ENCODE measurements at places on chromosomes 13 and 19.

- no peak for DNase-seq
Measured at GRCh38 chr13:48908381-48909055, 67.2 kb upstream of the FNDC3A start.

- DNase-seq = no peak
Measured at GRCh38 chr13:25136880-25137787, 35.0 kb downstream of the AMER2 start.

DNA sequence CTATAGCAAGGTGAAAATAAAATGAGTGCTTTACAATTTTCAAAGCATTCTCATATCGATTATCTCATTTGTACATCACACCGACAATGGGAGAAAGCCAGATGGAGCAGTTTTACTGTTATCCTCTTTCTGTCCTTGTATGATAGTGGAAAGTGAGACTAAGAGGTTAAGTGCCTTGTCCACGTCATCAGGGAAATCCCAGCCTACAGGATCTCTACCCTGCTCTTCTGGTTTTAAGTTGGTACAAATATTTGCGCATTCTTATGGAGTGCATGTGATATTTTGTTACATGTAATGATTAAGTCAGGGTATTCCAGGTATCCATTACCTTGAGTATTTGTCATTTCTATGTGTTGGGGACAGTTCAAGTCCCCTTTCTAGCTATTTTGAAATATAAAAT is 12.4 kb upstream of the ENOX1 start:
- DNase-seq = no peak

DNA sequence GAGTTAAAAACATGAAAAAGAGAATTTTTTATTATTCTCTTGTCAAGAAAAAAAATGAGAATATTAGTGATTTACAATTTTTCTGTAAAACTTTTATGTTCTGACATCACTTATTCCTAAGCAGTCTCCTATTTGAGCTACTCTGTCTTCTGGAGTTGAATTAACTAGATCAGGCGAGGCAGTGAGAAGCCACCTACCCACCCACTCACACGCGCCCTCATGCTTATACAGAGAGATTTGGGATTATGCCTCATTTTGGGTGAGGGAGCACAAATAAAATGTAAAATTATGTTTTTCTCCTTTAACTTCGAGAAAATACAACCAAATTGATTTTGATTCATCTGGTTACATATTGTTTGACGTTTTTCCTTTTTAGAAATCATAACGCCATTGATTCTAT is 424.5 kb downstream of the ITGBL1 start:
- DNase-seq = no peak

Data from NCI-H1694 treated with DMSO at 0.1 percent for 48 hours (cell line).